Pons (tissue), 1 donor: ENCODE measurements at places on chromosomes 12 and 14.

DNA sequence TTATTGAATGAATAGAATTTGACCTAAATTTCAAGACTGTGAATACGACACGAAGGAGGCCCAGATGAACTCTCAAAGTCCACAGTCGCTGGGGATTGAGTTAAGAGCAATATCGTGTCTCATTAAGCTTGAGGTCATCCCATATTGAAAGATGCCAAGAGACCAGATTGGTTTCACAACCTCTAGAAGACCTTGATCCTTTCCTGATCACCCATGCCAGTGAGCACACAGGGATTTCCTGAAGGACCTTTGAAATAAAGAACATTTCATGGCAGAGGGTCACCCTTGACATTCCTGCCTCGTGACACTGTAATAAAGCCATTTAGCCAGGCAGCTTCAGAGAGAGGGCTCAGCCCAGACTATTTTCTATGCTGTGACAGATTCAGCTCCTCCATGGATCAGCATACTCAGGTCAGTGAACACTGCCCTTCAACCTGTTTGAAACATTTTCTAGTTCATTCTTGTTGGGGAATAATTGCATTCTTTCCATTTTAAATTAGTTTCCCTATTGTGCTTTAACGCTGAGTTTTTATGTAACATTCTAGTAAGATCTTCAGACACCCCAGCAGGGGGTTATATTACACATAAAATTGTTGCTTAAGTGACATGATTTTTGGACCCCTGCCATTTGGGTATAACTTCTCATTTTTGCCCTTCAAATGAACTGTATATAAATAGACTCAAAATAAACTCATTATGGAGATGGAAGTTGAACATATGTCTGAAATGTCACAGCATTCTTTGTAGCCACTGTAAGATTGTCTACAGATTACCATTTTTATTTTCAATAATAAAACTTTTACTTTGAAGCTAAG is 213.2 kb downstream of the C12orf50 start:
- DNase-seq: no peak

DNA sequence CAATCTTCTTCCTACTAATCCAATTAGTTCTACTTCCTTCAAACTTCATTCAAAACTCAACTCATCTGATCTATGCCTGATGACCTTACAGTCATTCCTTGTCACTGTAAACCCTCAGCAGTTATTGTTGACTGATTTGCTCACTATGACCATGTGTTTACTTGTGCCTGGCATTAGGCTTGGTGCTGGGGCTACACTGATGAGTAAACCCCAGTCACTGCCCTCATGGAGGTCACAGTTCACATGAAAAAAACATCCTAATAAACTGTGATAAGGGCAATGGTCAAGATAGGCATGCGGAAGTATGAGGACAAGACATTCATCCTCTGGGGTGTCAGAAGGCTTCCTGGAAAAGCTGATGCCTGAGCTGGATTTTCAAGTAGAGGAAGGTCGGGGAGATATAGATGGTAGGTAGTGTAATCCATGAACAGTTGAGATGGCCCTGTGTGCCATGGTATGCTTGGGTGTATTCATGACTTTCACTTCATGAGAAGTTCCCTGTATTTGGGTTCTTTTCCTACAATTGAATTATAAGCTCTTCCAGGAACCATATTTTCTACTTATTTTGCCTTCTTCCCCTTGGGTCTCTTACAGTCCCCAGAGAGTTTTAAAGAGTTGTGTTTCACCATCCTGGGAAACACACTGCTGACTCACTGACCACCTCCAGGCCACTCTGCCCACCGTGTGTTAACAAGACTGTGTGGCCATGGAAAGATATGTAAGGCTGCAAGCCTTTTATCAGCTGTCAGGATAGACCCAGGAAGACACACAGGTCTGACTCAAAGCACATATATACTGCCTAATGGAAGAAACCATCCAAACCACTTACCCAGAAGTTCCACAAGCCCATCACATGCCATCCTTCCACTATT is 38.7 kb upstream of the DUSP6 start:
- no peak for DNase-seq

- peak; percentile 39 for DNase-seq
Observed at GRCh38 chr14:74514471-74514941, 20.9 kb downstream of the ISCA2 start.

DNA sequence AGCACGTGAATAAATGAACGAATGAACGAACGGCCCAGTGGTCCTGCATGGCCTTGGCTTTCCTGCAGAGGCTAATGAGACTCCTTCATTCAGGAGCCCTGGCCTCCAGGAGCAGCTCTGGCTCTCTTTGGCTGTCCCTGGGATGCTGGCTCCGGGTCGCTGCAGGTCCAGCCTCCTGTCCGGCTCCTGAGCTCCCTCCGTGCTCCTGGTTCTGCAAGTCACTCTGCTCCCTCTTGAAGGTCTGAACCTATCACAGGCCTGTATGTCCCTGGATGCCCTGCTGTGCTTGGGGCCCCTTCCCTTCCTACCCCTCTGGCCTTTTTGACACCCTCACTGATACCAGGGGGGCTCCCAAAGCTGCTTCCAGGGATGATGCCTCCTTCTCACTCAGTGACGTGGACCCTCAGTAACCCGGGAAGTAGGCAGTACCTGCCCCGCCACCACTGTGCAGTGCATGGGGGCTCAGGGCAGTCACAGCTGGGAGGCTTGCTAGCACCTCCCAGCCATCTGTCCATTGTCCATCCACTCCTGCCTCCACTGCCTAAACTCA is 133.7 kb upstream of the C14orf180 start:
- DNase-seq: no peak

GRCh38 chr14:76696791-76697190 is 64.5 kb upstream of the VASH1 start:
- no peak for DNase-seq

DNA sequence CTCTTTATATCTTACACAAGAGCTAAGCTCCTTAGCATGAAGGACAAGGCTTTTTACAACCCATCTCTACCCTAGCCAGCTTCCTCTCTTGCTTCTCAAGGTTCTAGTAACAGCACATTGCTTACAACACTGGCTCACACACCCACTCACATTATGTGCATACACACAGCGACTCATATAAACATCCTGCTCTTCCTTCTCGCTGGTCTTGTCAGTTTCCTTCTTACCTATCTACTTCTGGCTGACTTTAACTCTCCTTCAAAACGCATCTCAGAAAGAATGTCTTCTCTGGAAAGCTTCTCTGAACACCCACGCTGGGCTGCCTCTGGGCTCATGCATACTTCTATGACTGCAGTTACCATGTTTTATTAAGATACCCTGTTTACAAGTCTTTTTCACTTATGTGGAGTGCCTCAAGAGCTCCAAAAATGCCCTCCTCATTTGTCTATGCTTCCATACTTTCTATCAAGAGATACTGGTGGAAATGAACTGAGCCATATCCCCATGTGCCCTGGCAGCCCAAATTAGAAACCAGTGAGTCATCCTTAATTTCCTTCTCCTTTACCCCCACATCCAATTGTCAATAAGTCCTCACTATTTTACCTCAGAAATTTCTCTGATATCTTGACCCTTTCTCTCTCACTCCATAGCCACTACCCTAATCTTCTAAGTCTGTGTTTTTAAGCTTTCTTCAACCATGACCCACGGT is 126.9 kb upstream of the KRAS start:
- DNase-seq: no peak

DNA sequence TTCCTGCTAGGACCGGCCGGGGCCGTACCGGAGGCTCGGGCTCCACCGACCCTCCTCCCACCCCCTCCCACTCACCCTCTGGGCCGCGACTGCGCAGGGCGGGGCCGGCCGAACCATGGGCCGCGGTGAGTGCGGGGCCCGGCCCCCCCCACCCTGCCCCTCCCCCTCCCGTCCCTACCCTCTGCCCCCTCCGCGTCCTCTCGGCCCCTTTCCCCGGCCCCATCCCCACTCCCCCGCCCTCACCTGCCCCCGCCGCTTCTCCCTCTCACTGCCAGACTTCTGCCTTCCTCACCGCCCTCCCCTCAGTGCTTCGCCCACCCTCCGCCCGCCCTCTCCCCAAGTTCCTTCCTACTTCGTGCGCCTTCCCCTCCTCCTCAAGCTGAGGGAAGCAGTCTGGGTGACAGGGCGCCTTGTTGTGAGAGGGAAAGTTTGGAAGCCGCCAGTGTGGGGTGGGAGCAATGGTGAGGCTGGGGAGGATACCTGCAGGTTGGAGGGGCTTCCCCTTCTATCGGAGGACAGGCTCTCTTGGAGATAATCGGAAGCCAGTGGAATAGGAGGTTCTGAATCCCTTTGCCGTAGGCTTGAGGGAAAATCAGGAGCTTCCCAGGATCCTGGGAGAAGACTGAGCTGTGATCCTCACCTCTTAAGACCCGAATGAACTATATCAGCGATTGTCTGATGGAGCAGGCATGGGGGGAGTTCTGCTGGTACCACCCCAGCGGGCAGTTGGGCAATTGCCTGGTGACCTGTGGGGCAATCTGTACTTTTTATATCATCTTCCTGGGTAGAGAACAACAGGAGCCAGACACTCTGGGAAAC is 472 bp downstream of the MBD6 start:
- peak; percentile 59 for DNase-seq

GRCh38 chr12:91377436-91377835 is 194.8 kb upstream of the DCN start:
- DNase-seq: no peak
